ENCODE measurements at places on chromosomes 6 and 20.

DNA sequence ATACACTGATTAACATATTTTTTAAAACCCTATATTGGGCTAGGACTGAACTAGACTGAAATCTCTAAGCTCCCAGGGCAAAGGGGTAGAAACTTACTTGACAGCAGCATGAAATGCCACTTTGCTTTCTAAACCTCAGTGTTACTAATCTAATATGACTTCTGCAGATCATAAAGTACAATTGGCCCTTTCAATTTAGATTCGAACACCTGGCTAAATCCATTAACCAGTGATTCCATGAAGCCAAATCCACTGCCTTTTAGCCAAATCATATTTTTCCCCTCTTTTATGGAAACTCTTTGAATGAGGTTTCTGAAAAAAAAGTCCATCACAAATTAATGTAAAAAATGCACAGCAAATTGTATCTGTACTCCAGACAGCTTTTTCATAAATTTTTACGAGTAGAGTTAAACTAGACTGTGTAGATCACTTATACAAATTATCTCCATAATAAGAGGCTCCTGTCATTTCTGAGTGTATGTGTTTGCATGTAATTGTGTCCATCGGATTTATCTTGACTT, 25.7 kb downstream of the EPHA7 start:
- no peak for DNase-seq

GRCh38 chr6:40244699-40245098, 310.4 kb upstream of the MOCS1 start:
- DNase-seq: no peak

DNA sequence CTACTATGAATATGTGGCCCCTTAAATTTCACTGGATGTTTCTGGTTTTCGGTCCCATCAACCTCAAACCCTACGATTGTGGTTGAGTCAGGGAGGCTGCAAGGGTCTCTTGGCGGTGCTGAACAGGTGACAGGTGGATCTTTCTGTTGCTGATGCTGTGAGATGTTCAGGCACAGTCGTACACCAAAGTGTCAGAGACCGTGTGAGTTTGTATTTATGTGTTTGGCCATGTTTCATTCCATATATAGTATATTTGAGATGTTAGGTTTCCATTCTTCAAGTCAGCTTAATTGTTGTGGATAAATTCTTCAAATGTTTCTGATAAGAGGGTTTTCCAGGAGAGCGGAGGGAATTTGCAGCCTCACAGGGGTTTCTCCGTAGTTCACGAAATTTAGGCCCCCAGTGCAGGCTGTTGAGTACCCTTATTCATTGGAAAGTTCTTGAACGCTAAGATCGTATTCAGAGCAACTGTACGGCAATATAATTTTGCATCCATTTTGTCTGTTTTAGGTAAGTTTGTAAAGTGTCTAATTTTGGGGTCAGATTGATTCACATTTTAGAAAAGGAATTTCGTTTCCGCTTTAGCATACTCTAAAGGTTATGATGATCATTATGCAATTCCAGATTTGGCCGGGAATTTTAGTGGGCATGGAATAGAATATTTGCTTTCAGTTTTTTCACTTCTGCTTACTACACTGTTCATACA, 1.2 kb downstream of the TAB2 start:
- DNase-seq: no peak

DNA sequence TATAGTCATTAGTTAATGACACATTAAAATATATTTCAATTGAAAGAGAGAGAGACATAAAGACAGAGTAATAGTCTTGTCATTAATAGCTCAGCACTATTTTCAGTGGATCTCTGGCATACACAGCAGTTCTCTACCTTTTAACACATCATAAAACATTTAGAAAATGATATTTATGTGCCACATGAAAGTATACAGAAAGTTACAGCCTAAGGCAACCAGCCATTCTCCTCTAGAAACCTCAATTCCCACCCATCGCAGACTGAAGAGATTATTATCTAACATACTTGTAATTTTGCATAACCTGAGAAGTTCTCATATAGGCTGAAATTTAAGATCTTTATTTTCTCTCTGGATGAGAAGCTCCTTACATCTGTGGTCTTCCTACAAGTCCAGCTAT, 58.7 kb upstream of the FAM83B start:
- DNase-seq: no peak

DNA sequence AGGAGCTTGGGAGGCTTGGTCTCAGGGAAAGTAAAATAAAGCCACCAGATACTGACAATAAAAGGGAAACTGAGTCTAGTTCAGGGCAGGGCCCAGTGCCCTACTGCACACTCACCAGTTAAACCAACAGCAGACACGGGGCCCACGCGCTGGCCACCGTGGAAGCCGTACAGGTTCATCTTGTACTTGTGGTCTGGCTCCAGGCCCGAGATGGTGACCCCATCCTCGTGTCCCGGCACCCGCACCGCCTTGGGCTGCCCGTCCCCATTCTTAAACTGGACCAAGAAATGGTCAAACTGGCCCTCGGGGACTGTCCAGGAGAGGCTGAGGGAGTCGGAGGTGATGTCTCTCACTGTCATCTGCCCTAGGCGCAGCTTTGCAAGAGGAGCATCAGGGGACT, 26.5 kb downstream of the CYP21A2 start:
- no peak for DNase-seq

- no peak for DNase-seq
These were observed 2.0 kb upstream of the CST9L start for GRCh38 chr20:23570178-23570760.

DNA sequence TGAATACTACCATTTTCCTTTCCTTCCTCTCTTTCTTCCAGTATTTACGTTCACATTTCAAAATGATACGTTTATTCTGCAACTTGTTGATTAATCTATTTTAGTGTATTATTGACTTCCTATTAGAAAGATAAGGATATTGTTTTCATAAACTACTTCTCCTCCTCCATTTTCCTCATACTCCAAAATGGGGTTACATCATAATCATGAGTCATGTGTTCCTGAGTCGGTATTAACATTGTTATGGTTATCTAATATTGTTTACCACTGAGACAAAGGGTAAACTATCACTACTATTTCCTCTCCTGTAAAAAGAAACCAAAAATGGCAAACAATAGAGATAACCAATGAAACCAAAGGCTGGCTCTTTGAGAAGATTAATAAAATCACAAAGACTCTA, 126.5 kb upstream of the CDYL start:
- DNase-seq: no peak

DNA sequence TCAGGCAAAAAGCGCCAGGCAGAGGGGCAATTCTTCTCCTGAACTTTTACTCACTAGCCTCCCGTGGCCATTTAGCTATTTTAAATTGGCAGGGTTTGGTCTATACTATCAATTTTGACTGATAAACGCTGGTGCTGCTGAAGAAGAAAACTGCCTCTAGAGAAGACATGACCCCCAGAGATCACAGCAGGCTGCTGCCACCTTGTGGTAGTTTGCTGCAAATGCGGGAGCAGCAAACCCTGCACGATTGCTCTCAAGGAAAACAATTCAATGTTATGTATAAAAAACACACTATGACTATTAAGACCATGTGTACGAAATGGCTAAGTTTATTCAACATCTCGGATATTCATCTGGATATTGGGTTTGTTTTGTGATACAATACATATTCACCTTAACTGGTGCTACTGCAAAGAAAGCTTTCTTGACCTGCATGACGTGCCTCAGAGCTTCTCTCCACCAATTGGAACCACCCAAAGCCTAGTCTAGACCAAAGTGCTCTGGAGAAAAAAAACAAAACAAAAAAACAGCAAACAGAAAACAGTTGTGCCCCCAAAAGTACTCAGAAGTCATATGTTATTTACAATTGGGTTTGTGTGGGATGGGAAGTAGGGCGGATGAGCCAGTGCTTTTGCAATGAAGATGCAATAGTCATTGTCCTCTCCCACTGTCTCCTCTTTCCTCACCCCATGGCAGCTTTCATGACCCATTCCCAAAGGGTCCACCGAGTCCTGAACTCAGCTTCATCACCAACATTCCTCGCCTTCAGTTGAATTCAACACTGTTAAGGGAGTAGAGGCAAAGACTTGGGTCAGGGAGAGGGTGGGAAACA, 19.6 kb upstream of the IL17F start:
- DNase-seq: peak; percentile 46

DNA sequence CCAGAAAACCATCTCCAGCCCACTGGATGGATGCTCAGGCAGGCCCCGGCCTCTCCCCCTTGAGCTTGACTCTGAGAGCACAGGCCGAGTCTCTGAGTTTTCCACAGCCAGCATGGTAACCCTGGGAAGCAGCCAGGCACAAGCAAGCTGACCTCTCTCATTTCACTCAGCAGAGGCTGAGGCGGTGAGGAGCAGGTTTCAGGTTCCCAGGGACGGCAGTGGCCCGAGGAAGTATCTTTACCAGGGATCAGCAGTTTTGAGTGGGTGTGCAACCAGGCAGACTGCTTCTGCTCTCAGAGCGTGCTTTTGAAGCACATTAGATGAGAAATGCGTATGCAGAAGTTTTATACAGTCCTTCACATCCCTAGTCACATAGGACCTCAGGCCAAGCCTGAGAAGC, 12.6 kb downstream of the HCK start:
- DNase-seq: no peak

DNA sequence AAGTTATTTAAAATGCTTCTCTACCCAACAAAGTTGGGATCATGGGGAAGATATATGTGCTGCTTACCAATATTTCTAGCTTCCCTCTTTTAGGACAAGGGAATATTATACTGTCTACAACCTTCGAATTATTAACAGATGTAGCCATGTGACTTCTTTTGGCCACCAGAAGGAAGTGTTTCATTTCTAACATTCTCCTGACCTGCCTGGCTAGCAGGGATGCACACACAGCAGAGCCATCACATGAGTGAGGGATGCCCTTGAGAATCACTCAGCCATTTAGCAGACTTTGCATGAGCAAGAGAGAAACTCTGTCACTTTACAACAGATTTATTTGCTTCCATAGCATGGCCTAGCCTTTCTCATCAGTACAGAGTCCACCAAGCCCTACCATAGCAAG, 230.7 kb upstream of the MARCKS start:
- no peak for DNase-seq

DNA sequence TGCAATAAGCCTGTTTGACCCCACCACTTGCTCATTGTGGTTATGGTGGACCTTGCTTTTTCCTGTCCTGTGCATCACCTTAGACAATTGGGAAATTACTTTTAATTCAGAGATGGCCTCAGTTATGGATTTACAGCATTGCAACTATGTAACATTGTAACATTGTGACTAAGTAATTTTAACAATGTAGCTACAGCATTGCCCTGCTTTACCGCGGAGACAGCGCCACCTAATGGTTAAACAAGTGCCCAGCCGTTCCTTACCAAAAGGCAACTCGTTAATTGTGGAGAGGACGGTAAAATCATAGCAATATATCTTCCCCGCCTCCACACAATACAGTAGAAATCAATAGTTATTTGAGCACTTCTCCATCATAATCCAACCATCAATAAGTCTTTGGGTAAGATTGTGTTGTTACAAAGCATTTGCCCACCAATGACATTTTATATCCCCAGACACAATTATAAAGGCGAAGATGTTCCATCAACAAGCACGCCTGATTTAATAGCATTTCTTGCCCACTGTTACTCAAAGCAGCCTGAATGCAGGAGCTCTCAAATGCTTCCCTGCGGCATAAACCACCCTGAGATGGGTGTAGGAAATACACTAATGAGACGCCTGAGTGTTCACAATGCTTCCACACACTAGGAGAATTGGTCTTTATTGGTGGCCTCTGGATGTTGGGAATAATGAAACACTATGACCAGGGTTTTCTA, 93.7 kb downstream of the PROKR2 start:
- DNase-seq: peak; percentile 33

DNA sequence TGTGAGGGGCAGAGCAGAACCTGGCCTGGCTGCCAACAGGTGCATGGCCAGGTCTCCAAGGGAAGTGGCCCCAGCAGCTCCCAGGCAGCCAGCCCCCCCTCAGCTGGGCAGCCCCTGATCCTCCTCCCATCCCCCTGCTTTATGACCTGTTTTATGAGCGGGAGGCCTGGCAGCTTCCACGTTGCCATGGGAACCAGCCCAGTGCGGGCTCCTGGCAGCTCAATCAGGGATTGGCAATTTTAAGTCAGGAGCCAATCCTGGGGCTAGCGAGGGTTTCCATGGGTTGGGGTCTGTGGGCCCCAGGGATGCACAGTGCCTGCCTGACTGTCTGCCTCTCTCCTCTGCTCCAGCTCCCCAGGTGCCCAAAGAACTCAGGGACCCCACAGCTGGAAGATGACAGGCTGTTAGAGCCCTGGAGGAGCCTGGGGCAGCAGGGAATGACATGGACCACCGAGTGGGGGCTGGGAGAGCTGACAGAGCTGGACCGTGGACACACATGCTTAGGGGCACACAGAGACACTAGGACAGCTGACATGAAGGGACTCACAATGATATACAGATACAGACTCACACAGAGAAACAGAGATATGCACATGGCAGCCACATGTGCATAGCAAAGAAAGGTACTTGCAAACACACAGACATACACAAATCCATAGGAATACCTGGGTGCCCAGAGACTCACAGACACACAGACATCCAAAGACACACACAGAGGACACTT, 56.5 kb upstream of the SIRPA start:
- DNase-seq: no peak

GRCh38 chr6:31528307-31528777, 420 bp upstream of the MCCD1 start:
- DNase-seq: no peak

- DNase-seq: no peak
These were observed 21.5 kb upstream of the SLC9A8 start for GRCh38 chr20:49791165-49791564.

GRCh38 chr6:157172231-157172701, 151.1 kb downstream of the TMEM242 start:
- no peak for DNase-seq

DNA sequence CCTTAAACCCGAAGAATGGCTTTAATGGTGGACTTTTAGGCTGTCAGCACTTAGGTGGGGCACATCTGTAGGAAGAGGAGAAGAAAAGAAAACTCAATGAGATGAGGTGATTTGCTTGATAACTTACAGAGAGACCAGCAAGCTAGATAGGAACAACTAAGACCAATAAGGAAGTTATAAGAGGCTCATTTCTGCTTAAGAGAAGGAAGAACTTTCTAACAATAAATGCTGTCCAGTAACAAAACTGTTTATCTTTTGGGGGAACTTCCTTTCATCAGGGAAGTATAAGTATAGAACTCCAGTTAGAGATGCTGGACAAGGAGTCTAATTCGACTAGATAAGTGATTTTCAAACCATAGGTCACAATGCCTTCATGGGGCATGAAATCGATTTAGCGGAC, 107.2 kb upstream of the SIRPA start:
- DNase-seq: no peak
